ENCODE measurements at places on chromosomes 3 and 15.

DNA sequence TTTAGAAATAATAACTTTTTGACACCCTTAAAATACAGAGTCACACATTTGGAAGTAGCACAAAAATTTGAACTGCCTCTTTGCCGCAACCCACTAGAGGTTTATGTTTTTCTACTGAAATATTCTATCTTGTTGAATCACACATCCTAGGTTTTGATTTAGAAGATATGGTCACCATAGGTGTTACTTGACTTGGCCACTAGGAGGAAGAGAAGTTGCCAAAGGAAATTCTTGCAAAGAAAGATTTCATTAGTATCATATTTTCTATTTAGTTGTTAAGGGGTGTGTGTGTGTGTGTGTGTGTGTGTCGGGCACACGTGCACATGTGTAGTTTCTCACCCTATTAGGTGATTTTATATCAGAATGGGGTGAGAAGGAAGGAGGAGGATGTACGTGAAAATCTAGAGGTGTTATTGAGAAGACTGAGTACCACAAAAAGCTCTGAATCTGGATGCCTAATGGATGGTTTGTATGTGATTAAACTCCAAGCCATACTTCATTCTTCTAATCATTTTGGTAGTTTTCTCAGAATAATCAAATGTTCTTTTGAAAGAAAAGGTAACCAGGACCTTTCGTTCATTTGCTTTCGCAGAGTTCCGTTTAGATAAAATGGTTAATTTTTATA is 31.5 kb downstream of the ZFAND6 start:
- DNase-seq = no peak

GRCh38 chr15:41115652-41116115 is 396 bp downstream of the INO80 start:
- DNase-seq = peak; percentile 55

DNA sequence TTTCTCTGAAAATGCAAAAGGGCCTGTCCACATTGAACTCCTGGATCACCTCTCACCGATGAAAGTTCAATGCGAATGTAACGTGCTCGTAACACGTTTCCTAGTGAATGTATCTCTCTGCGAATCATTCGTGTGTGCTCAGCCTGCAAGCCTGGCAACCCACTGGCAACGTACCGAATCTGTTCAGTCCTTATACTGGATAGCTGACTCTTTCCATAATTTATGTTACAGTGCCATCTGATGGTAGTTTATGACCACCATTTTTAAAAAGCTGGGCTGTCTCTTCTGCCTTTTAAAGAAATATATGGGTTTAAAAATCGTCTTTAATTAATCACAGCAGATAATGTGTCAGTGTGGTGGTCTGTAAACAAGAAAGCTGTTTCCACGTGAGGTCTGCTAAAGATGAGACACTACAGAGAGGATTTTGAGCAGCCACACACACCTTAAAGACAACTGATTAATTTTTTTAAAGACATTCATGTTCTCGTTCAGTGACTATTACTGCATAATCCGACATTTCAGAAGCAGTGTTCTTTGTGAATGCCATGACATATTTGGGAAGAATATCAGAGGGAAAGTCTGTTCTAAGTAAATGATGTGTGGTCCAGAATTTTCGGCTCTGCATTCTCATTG is 69.4 kb upstream of the FOXP1 start:
- no peak for DNase-seq

DNA sequence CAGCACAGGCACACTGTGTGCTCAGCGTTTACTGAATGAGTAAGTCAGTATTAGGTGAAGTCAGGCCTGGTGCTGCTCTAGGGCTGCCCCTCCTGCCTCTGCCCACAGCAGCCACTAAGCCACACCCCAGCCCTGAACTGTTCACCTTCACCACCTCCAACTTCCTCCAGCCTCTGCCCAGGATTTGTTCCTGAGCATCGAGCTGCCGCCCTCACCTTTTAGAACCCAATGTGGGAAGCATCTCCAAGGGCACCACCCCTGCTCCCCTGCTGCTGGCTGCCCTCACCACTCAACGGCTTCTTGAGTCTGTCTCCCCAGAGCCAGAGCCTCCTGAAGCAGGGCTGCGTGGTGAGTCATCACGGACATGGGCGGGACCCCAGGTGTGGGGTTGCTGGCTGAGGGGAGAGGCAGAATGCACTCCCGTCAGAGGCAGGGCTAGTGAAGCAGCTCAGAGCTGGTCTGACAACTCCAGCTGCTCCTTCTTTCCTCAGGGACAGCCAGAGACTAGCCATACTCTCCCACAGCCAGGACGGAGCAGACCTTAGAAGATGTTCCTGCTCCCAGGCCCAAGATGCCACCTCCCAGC is 5.8 kb downstream of the HYAL2 start:
- no peak for DNase-seq

- DNase-seq = peak; percentile 58
Measured at GRCh38 chr15:63610209-63610841, 13.1 kb downstream of the FBXL22 start.

GRCh38 chr3:27387625-27388024 is 18.4 kb upstream of the NEK10 start:
- DNase-seq = no peak

DNA sequence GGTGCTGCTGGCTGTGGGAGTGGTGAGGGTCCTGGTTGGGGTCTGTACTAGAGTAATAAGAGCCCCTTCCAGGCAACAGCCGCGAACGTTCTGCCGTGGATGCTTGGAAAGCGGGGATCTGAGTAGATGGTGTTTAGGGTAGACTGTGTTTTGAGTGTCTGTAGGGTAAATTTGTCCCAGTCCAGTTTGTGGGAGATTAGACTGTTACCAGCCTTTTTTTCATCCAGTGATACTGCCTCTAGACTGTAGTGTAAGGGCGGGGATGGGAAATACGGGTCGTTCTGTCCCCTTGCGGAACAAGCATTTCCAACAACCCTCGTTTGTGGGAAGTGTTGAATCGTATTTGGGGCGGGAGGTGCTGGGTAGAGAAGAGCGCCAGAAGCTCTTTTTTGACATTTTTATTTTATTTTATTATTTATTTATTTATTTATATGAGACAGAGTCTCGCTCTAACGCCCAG is 424 bp downstream of the HAUS2 start:
- peak; percentile 23 for DNase-seq

GRCh38 chr3:171356251-171356650 is 104.0 kb downstream of the TNIK start:
- no peak for DNase-seq

- DNase-seq = no peak
Measured at GRCh38 chr15:31358957-31359701, 32.5 kb downstream of the KLF13 start.

DNA sequence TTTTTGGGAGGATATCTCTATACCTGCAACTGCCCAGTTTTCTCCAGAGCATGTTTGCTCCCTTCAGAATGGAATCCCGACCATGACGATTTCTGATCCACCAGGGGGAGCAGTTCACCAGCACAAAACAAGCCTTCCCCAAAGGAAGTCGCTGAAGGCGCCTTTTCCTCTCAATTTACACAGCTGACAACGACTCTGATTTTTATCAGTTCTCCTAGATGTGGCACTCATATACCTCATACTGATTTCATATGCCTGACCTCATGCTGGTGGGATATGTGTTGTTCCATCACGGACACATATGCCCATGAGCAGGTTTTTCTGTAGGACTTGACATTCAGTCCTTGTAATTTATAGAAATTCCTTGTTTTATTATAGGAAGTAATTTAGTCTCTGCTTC is 1028.2 kb downstream of the MCTP2 start:
- peak; percentile 3 for DNase-seq

GRCh38 chr15:35522061-35522460 is 23.9 kb downstream of the DPH6 start:
- DNase-seq = no peak

Measured in GM12892 (cell line).